ENCODE measurements at places on chromosomes 2 and 18.
A peak's percentile ranks its signal among the peaks of the same experiment; 100 is the strongest.

DNA sequence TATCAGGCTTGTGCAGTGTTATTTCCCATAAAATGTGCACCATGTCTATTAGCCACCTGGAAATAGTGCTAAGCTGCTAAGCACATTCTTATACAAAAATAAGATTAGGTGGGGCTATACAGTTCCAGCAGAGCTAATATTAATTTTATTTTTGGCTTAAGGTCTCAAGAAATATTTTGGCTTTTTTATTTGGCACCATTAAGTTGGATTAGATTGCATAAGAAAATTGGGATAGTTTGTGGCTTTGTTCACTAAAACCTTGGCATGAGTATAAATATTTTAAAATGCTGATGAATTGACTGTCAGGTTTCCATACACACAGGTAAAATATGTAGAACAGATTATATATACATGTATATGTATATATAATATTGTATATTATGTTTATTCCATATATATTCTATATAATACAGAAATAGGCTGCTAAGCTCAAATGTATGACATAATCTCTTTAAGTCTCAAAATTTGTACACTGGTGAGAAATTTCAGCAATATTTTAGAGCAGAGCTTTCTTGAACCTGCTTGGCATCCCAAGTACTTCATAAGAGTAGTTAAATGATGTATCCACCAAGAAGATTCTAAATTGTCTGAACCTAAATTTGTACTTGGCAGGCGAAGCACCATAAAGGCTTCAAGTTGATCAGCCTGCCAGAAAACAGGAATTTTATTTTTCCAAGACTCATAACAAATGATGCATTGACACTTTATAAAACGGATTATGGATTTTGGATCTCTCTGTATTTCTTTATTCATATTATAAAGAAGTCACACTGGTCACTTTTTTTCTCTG is 32.6 kb downstream of the CCDC102B start:
- no peak for DNase-seq

DNA sequence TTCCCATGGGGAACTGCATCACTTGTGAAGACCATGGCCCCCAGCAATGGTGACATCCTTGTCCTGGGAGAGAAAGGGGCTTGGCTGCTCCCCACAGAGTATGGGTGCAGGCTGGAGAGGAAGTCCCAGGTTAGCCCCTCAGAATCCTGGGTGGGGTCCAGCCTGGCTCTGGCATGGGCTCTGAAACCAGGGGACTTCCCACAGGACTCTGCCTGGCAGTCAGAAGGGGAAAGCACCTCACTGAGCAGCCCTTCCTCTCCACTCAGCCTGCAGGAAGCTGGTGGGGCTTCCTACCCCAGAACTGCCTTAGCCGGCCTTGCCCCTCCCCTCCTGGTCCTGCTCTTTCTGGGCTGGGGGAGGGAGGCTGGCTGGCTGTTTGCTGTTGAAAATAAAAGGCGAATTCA is 3.7 kb downstream of the NEURL3 start:
- no peak for DNase-seq

DNA sequence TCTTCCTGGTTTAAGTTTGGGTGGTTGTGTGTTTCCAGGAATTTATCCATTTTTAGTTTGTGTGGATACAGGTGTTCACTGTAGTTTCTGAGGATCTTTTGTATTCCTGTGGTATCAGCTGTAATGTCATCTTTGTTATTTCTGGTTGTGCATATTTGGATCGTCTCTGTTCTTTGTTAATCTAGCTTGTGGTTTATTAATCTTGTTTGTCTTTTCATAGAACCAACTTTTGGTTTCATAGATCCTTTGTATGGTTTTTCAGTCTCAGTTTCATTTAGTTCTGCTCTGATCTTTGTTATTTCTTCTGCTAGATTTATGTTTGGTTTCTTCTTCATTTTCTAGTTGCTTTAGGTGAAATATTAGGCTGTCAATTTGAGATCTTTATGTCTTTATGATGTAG is 202.4 kb upstream of the ZSWIM2 start:
- no peak for DNase-seq

- DNase-seq = peak; percentile 90
Observed at GRCh38 chr2:71831193-71831577, 316.5 kb downstream of the CYP26B1 start.

DNA sequence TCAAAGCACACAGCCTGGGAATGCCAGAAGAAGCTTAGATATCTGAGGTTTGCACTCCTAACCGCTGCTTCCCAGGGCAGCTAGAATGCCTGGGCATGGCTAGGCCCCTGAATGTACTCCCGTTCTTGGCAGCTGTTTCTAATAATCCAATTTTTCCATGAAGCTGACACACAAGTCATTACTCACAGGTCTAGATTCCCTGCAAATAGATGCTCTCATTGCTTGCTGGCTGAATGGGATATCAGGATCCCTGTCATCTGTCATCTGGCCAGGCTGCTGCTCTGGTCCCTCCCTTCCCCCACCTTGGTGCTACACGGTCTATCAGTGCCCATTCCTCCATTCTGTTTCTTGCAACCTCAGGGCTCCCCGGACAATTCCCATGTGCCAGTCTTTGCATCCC is 40.7 kb upstream of the TEX51 start:
- DNase-seq = no peak

GRCh38 chr2:188307850-188308283 is 16.2 kb downstream of the GULP1 start:
- no peak for DNase-seq

DNA sequence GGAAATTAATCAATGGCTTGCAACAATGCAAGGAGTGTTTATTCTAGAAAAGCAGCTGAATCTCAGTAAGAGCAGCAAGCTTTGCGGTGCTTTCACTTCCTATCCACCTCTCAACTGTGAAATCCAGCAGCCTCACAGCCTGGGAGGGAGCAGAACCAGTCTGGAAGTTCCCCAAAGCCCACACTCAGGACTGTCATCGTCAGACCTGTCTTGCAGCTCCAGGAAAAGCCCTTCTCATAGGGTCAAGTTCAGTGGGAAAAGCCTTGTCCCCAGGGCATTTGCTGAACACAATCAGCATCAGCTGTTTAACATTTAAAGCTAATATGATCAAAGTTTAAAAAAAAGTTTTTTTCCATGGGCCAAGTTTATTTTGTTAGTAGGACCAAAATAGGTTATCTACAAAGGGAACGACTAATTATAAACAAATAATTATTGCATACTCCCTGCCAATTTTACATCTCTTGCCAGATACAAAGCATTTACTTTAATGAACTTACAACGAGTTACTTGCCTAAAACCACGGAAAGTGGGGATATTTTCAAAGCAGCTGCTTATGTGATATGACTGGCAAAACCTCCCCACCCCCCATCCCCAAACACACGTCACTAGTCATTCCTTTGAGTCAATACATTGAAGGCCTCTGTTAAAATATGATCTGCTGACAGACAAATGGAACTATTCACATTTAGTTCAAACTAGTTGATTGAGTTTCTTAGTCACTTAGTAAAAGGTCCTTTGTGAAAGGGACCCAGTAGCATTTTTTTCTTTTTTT is 36.8 kb downstream of the PARD6G start:
- DNase-seq = no peak

GRCh38 chr2:24452502-24452885 is 38.6 kb upstream of the NCOA1 start:
- peak; percentile 52 for DNase-seq

GRCh38 chr18:76972241-76972640 is 149.9 kb downstream of the ZNF236 start:
- no peak for DNase-seq

DNA sequence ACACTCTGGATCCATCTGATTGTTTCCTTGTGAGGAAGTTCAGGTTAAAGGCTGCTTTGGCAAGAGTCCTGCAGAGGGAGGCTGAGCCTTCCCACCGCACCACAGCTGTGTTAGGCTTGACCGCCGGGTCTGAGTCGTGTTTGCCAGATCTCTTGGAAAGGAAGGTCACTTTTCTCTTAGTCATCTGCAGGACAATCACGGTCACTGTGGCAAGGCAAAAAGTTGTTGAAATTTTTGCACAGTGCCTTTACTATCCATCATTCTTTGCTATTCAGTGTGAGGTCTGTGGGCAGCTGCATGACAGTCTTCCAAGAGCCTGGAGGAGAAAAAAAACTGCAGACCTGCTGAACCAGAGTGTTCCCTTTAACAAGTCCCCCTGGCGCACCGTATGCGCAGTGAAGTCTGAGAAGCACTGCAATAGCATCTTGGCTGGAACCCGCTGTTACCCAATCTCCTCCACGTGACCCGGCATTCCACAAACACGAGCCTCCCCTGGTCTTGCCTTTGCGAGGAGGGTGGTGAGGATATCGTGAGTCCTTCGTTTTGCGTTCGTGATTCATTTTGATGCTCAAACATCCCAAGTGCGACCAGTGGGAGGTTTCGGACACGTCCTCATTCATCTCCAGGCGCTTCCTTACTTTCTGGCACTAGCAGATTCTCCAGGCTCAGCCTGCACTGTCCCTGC is 23.0 kb downstream of the BIN1 start:
- peak; percentile 99 for DNase-seq

GRCh38 chr2:151520976-151521375 is 111.3 kb downstream of the RIF1 start:
- no peak for DNase-seq

- DNase-seq = no peak
Observed at GRCh38 chr2:215619989-215620388, 184.1 kb upstream of the FN1 start.

DNA sequence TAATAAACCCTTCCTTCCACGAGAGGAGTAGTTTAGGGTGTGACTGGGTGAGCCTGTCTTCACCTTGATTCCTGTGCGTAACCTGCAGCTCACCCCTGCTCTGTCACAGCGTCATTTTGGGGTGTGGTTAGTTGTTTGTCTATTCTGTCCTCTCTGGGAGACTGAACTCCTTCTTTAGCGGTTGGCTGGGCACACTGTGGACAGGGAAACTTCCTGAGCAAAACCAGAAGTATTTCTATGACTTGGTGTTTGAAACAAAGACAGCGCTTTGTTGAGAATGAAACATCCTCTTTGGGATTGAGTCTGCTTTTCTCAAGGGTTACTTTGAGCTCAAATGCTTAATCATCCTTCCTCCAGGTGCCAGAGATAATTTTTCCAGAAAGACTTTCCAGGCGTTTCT is 270.7 kb downstream of the HRH4 start:
- no peak for DNase-seq
